Metanephros (tissue), 2 donors: ENCODE measurements at places on chromosomes 2 and 18. TPM values are rescaled to one million over a fixed set of nuclear protein-coding genes. Genes with fewer than 3 reads are reported as not detected.

Gene EMILIN1
- total RNA-seq: 164 TPM

Gene ABCG8
- 1.4 TPM for total RNA-seq

Gene PLB1
- 2.6 TPM for total RNA-seq

Gene ZNF512
- total RNA-seq: 44.4 TPM

Gene SLC40A1
- total RNA-seq: 104 TPM

Gene HOXD4
- 48.2 TPM for total RNA-seq

Gene SLC25A52
- total RNA-seq: 0.88 TPM

Gene ACADL
- total RNA-seq: 16.1 TPM

Gene BCL11A
- total RNA-seq: 11.0 TPM

Gene CCDC121
- total RNA-seq: 6.2 TPM

Gene LIMS4
- 4.4 TPM for total RNA-seq

Gene LYPD6
- total RNA-seq: 13.4 TPM

Gene ERFE
- total RNA-seq: 5.1 TPM

Gene SP5
- total RNA-seq: 3.3 TPM

Gene SLC4A5
- total RNA-seq: 8.4 TPM

Gene EN1
- total RNA-seq: 0.29 TPM

Gene NLRC4
- 1.6 TPM for total RNA-seq

Gene ZFP36L2
- total RNA-seq: 88.2 TPM

Gene LOXHD1
- 2.2 TPM for total RNA-seq

Gene MC4R
- not detected for total RNA-seq

Gene TMEM247
- total RNA-seq: not detected

Gene SERPINB3
- not detected for total RNA-seq

Gene DPP10
- total RNA-seq: 4.7 TPM

Gene SGPP2
- total RNA-seq: 14.8 TPM

Gene SCYGR4
- total RNA-seq: not detected

Gene AGBL5
- total RNA-seq: 31.6 TPM

Gene DLGAP1
- 5.5 TPM for total RNA-seq

Gene ANKRD23
- 12.5 TPM for total RNA-seq

Gene TMEM163
- 0.64 TPM for total RNA-seq

Gene SPP2
- not detected for total RNA-seq

Gene APOB
- 0.82 TPM for total RNA-seq

Gene PTPRN
- 0.88 TPM for total RNA-seq

Gene XDH
- 0.06 TPM for total RNA-seq

Gene LRRC30
- 6.4 TPM for total RNA-seq

Gene RAB6C
- 0.23 TPM for total RNA-seq

Gene IL1R2
- total RNA-seq: 2.7 TPM

Gene FAM237A
- not detected for total RNA-seq

Gene IL36B
- total RNA-seq: not detected

Gene MEIS1
- total RNA-seq: 201 TPM

Gene GALNT13
- 1.1 TPM for total RNA-seq

Gene UBE2F
- total RNA-seq: 43.8 TPM

Gene CREB1
- 56.5 TPM for total RNA-seq

Gene ANKRD30B
- not detected for total RNA-seq

Gene CCDC141
- 8.2 TPM for total RNA-seq

Gene MPPE1
- total RNA-seq: 40.9 TPM

Gene CCDC85A
- 4.2 TPM for total RNA-seq

Gene TUBA4B
- total RNA-seq: not detected

Gene RNF149
- total RNA-seq: 78.4 TPM

Gene FOXI3
- 0.06 TPM for total RNA-seq

Gene SERPINB2
- 0.99 TPM for total RNA-seq

Gene SCYGR1
- total RNA-seq: not detected

Gene SNED1
- total RNA-seq: 35.0 TPM

Gene MEP1B
- not detected for total RNA-seq

Gene PER2
- total RNA-seq: 13.2 TPM

Gene ERMN
- 0.06 TPM for total RNA-seq

Gene ZC3H6
- 12.8 TPM for total RNA-seq

Gene SYT4
- 1.1 TPM for total RNA-seq

Gene IWS1
- 33.2 TPM for total RNA-seq

Gene ZSCAN30
- 29.4 TPM for total RNA-seq

Gene GKN2
- total RNA-seq: 0.53 TPM
